ENCODE measurements at places on chromosomes 12 and 14.

DNA sequence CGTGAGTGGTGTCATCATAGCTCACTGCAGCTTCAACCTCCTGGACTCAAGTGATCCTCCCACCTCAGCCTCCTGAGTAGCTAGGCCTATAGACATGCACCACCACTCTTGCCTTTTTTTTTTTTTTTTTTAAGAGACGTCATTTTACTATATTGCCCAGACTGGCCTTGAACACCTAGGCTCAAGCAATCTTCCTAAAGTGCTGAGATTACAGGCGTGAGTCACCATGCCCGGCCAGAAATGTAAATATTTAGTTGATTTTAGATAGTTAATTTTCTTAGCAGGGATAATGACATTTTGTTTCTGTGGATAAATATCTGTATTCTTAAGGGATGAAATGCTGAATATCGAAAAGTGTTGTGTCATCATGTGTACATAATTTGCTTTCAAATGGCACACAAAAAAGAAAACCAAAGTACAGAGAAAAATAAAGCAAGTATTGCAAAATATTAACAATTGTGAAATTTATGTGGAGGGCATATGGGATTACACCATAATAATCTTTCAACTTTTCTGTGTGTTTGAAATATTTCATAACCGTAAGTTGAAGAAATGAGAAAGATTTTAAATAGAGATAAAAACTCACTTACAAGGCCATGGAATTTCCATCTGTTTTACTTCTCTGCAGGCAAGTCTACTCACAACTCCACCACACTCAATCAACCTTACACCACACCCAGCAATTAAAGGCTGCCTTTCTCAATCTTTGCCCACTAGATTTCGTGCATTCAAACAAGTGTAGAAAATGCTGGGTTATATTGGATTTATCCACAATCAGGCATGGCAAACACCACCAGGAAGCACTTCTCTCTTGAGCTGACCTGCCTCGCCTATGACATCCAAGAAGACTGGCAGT, 93.7 kb downstream of the SPTSSA start:
- peak; percentile 53 for DNase-seq

DNA sequence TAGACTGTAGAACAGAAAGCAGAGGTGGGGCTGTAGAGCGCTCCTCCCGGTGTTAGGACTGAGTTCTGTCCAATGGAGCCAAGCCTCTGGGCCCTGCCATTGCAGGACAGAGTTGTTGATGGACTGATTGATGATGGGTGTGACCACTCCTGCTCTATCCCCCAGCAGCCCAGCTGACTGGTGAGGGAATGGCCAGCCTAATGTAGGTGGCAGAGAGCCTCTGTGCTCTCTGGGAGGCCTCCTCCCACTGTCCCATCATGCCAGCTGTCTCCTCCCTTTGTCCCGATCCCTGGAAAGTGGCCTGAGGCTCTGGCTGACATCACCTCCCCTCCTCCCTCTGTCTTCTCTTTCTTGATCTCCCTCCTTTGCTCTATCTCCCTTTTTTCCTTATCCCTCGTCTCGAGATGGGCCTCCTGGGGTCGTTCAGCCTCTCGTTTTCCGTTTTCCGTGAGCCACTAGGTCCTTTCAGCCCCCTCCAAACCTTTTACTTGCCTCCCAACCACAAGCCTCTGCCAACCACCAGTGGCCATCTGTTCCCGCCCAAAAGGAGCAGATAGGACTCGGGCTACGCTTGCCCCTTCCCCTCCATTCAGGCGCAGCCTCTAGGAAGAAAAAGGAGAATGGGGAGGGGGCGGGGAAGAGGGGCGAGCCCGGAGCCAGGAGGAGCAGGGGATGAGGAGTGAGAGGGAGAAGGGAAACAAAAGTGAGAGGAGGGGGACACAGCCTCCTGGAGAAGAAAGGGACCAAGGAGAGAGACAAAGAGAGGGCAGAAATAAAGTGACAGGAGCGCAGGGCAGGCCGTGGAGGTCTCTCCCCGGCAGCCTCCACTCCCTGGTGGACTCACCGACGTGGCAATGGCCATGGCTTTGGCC, 572 bp downstream of the EFS start:
- DNase-seq, result no peak

DNA sequence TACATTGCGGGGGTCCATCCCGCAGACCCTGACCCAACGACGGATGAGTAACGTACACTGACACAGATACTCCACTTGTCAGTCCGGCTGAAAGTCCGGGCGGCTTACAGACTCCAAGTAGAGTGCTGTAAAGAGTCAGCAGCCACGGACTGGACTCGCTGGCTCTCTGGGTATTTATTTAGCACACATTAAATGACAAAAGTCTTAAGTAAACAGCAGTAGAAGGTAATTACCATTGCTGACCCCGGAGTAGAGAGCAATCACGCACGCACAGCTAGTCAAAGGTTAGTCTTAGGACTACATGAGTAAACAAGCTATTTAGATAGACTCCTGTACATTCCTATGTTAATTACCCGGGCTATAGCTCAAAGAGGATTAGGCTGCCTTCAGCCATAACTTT, 780.9 kb downstream of the RPS29 start:
- DNase-seq, result no peak

GRCh38 chr12:42281278-42281677, 43.2 kb upstream of the YAF2 start:
- no peak for DNase-seq

Measured in OCI-M1 (cell line).